GM04503 (cell line): ENCODE measurements at places on chromosomes 12 and 14.

GRCh38 chr12:26867080-26867479, 34.1 kb upstream of the ITPR2 start:
- no peak for DNase-seq

DNA sequence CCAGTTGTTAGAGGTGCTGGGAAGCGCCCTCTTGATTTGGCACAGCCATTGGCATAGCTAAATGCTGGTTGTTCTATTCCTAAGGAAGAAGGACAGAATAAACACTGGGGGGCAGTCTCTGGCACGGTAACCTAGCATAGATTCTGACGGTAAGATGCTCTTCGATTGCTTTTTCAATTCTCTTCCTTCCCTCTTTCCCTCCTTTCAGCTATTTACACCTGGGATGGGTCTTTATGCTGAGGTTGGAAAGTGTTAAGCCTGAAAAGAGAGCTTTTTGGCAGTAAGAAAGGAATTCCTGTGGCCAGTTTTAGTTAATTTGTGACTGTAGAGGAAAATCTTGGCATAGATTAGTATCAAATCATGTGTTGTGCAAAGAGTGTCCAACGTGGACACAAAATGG, 162.8 kb downstream of the SNAPC1 start:
- DNase-seq: no peak

DNA sequence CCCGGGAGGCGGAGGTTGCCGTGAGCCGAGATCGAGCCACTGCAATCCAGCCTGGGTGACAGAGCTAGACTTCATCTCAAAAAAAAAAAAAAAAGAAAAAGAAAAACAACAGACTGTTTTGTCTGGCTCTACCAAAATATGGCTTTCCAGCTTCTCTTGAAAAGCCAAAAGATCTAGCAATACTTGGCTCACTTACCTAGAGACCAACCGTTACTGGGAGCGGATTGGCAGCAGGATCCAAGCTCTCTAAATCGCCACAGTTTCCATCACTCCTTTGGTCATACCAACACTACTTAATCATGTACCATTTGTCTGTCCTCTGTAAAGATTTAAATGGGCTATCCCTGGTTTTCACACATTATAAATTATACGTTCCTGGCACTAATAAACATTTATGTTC, 87.6 kb upstream of the GPHB5 start:
- DNase-seq: no peak

DNA sequence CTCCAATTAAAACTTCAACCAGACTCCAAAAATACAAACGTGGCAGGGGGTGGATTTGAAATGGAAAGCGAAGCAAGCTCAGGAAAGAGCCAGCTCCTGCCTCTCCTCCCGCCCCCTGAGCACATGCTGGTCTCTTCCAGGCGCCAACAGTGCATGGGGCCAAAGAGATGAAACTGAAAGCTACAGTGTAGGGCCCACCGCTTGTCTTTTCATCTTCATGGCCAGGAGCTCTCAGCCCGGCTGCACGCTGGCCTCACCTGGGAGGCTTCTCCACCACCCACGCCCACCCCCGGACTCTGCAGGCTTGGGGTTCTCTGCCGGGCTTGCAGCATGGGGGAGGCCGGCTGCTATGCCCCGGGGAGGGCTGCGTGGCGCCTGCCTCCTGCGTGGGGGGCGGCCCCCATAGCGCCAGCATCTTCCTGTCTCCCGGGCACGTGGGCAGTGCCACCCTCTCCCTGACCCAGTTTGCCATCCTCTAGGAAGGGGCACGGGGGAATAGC, 2.0 kb downstream of the RIMBP2 start:
- no peak for DNase-seq

- no peak for DNase-seq
These were observed 13.4 kb downstream of the AKAP5 start for GRCh38 chr14:64478634-64479250.
